ENCODE measurements at places on chromosomes 1 and 21.

GRCh38 chr1:9929431-9930385 lies 13.5 kb downstream of the LZIC start:
- DNase-seq, result no peak

DNA sequence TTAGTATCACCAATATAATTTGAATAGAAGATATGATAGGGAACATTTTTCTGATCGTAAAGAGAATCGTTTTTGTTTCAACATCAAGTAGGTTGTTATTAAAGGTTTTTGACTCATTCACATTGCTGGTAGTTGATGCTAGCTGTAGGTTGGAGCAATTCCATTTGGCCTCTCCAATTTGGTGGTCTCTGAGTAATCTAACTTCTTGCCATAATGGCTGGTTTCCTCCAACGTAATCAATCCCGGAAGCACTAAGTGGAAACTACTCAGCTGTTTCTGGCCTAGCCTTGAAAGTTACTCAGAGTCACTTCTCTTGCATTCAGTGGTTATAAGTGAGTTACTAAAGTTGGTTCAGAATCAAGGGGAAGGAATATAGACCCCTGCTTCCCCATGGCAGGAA lies 26.0 kb downstream of the RCOR3 start:
- no peak for DNase-seq

GRCh38 chr1:118159569-118159968 lies 25.5 kb downstream of the SPAG17 start:
- no peak for DNase-seq

DNA sequence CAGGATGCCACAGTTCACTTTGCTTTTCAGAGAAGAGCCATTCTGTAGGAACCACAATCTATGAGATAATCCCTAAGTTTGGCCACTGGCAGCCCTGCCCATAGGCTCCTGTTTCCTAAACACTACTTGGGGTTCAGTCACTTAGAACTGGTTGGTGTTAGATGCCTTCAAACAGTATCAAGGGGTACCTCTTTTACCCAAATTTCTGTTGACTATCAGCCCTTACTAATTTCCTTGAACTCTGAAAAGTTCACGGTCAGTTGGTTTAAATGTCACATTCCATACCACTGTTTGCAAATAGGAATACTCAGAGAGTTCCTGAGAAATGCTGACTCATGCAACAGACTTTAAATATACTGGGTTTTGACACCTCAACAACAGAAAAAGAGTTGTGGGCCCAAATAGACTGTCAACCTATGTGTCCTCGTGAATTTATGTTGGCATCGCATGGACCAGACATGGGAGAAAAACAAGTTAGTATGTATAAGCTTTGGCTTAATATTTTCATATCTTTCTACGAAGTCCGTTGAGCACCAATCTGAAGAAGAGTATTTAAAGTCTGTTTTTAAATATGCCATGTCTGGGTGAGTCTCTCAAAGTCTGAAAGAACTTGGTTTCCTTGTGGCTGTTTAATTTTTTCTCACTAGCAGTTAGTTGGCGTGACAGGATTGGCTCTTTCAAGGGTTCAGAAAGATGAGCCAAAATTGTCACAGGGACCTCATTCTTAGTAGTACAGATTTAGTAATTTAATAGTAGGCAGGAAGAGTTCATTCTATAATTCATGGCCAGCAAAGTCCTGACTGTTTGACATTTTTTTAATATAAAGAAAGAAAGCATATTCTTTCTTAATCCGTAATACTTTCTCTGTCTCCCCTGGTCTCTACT lies 56.5 kb upstream of the ZNF326 start:
- DNase-seq, result no peak

DNA sequence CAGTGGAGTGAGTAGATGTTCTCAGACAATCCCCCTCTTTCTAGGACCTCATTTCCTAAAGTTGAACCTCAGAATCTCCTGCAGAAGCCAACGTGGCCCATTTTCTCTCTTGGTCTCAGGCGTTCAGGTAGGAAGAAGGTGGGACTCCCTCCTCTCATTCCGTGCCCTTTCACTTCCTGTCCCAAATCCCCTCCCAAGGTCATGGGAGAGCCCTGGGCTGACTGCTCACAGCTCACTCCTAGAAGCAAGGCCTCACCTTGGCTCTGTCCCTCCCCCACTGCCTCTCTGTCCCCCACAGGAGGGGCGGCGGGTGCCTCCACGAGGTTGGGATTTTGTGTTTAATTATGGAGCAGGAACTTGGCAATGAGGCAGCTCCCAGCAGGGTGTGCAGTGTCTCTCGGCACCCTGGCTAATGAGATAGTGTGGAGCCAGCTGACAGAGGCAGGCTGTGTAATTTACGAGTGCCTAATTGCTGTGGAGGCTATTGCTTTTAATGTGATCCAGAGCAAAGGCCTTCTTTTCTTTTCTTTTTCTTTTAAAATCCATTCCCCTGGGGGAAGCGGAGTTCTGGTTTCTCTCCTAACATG lies 9.1 kb upstream of the CDK18 start:
- peak; percentile 90 for DNase-seq

DNA sequence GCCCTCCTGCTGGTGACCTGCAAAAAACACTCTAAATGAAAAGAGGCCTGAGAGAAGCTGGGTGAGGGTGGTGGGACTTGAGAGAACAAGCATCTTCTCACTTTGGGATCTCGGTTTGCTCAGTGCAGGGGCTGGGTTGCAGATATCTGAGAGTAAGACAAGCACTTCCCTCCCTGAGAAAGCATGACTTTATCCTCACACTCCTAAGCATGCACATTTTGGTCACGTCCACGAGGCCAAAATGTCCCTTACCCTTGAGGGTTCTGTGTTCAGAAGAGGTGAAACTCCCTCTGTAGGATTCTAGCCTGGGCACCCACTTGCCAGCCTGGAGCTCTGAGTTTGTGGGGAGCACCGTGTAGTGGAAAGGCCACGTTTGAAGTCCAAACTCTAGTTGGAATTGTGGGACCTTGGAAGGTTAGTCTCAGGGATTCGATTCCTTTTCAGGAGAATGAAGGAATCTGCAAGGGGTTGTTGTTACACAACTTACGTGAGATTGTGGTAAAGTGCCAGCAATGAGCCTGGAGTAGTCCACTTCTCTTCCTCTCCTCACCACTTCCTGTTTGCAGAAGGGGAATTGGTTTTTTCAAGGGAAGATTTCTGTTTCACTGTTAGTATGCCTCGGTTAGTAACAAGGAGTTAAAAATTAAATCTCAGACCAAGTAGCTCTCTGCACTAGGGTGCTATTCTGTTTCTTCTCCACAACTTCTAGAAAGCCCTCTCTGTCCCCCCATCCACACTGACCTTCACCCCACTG lies 3.0 kb downstream of the FCAMR start:
- no peak for DNase-seq

GRCh38 chr1:219587801-219588561 lies 24.9 kb downstream of the ZC3H11B start:
- DNase-seq, result no peak

GRCh38 chr1:184604152-184604900 lies 150.3 kb downstream of the EDEM3 start:
- DNase-seq, result no peak

- DNase-seq, result no peak
Observed at GRCh38 chr1:43404353-43404752, 14.7 kb downstream of the SZT2 start.

GRCh38 chr1:17007121-17007520 lies 4.6 kb downstream of the ATP13A2 start:
- DNase-seq, result no peak

DNA sequence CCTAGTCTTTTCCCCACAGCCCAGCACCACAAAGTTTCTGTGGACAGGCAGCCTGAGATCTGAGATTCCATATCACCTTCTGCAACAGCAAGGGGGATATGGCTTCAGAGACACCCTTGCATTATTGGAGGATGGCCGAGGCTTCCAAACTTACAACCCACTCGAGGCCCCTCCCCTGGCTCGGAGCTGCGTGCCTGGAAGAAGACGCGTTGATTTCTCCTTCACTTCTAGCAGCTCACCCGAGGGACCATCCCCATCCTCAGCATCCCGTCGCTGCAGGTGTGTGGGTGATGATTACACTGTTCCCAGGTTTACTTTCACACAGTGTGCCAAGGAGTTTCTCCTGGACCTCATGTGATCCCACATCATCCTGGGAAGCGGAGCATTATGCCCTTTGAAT lies 277.9 kb downstream of the MATN1 start:
- DNase-seq, result no peak

DNA sequence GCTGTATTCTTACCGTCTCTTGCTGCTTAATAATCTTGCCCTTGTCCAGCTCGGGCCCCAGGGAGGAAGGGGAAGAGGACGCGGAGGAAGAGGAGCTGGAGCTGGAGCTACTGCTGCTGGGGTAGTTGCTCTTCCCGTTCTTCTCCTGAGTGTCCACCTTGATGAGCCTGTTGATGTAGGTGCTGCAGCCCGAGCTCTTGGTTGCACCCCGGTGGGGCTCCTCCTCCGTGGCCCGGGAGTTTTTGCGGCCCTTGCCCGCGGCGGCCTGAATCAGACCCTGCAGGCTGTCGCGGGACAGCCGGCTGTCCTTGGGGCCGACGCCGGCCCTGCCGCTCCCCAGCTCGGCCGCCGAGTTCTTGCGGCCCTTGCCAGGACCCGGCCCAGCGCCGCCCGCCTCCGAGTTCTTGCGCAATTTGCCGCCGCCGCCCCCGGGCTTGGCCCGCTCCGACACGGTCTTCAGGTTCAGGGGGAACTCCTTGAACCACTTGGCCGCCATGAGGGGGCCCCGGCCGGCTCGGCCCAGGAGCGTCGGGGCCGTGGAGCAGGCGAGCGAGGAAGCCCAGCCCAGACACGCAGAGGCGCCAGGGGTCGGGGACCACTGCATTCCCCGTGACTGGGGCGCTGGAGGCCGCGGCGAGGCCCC lies 475 bp upstream of the TDRD10 start:
- DNase-seq, result no peak

DNA sequence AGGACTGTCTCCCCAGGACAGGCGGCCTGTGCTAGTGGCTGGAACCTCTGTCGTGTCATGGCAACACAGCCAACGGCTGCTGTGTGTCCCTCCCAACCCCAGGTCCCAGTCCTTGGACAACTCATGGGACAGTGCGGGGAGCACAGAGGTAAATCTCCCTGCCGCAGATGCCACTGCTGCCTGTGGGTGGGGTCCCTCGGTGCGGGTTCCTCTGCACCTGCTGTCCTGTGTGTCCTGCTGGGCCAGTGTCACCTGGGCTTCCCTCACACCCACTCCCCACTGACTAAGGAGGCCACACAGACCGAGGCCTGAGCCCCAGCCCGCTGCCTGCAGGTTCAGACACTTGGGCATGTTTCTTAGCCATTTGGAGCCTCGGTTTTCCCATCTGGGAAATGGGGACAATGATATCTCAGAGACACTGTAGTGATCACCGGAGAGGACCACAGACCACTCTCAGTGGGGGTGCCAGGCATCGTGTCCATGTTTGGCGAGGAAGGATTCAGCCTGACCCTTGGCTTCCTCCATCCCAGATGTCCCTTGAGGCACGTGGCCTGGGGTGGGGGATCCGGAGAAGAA lies 96.5 kb downstream of the SIK1 start:
- no peak for DNase-seq

DNA sequence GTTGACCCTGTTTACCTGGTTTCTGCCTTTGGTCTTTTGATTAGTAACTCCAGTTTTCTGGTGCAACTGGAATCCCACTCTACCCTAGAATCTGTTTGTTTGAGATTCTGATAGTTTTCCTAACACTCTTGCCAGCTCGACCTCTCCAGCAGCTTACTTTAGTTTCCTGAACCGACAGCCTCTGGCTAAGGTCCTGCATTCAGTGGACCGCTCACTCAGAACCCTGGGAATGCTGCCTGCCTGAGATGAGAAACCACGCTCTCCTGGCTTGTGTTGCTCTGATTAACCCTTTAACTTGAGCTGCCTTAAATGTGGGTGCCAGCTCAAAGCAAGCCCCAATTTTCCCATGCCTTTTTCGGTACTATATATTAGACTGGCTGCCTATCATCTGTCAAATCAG lies 45.3 kb upstream of the SIPA1L2 start:
- no peak for DNase-seq

DNA sequence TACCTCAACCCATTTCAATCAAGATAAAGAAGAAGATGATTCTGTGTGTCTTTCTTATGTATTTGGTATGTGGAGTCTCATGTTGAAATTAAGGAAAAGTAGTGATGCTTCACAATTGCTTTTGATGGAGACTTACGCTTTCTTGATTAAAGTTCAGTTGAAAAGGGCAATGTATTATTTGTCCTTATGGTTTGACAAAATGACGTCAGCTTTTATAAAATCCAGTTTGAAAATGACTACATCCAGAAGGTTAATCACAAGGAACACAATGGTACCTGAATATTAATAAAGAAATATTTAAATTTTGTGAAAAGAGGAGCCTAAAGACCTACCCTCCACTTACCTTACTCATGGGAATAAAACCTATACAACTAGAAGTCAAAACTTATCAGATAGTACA lies 4.4 kb downstream of the KRTAP26-1 start:
- no peak for DNase-seq

DNA sequence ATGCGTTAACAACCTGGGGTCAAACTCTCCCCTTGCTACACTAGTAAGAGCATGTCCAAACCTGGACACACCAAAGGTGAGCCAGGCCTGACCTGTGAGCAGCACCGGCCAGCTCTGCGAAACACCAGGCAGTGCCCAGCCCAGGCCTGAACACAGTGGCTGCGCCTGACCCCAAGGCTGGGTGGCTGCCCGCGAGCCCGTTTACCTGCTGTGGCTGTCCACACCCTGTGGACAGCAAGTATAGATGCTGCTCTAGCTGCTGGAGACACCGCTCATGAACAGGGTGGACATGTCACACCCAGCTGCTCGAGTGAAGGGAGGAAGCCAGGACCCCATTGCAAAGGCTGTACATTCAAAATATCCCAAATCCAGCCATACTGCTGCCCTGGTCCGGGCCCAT lies 7.6 kb upstream of the CCDC27 start:
- no peak for DNase-seq

GRCh38 chr1:215290018-215290417 lies 207.5 kb downstream of the KCNK2 start:
- DNase-seq, result no peak

DNA sequence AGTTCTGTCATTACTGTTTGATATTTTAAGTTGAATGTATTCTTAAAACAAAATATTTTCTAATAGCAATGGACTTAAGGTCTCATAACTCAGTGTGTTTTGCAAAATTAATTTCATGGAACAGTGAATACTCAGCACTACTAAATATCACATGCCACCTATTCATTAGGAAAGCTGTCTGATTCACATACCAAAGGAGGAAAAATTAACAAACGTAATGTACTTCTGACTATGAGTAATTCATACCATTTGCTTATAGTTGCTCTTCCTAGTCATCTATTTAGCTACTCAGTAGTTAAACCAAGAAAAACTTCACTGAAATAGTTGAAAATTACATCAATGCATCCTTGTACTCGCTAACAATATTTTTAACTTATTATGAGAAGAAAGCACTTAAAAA lies 35.2 kb downstream of the TP53BP2 start:
- DNase-seq, result no peak

- peak; percentile 50 for DNase-seq
Observed at GRCh38 chr1:174743654-174744561, 255.8 kb upstream of the CACYBP start.

DNA sequence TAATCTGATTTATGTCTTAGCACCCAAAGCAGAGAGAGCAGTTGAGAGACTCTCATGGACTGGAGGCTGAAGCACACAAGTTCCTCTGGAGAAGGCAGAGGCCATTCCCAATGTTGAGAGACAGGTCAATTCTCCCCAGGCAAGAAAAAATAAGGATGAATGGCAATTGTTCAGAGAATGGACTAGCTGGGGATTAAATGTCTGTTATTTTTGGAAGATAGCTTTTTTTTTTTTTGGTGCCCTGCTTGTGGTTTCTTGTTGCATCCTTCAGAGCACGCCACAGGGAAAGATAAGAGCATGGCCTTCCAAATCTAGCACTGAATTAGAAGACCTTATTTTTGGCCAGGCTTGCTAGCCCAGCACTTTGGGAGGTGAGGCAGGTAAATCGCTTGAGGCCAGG lies 65.6 kb upstream of the ERRFI1 start:
- no peak for DNase-seq

All from NCI-H345 (cell line).